ENCODE measurements at places on chromosomes 16 and 17. TPM values are rescaled to one million over a fixed set of nuclear protein-coding genes. Genes with fewer than 3 reads are reported as not detected.

DEXI gene
- total RNA-seq, result 80.1 TPM

KRT36 gene
- total RNA-seq, result not detected

OGFOD1 gene
- 34.9 TPM for total RNA-seq

SYCE1L gene
- 4.5 TPM for total RNA-seq

KCNH4 gene
- not detected for total RNA-seq

NOB1 gene
- 58.0 TPM for total RNA-seq

SCIMP gene
- not detected for total RNA-seq

MGAT5B gene
- total RNA-seq, result 0.15 TPM

EMC8 gene
- 31.3 TPM for total RNA-seq
